Suppressor macrophage (primary cell): ENCODE measurements at places on chromosomes 7 and 10.

DNA sequence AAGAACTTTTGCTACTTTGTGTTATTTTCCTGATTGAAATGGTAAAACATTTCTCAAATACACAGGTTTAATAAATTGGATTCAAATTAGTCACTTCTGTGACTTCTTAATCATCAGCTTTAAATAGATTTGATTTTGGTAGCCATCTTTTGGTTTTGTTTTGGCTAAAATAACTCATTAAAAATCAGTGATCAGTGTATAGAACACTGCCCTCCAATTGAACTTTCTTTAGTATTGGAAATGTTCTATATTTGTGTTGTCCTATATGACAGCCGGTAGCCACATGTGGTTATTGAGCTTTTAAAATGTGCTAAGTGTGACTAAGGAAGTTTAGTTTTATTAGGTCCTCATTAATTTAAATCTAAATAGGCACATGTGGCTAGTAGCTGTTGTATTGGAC, 50.4 kb downstream of the GLCCI1 start:
- DNase-seq, result no peak

- DNase-seq, result no peak
Observed at GRCh38 chr7:93046641-93047040, 71.1 kb downstream of the SAMD9 start.

GRCh38 chr10:3135006-3135405, 37.6 kb downstream of the PITRM1 start:
- DNase-seq, result no peak

DNA sequence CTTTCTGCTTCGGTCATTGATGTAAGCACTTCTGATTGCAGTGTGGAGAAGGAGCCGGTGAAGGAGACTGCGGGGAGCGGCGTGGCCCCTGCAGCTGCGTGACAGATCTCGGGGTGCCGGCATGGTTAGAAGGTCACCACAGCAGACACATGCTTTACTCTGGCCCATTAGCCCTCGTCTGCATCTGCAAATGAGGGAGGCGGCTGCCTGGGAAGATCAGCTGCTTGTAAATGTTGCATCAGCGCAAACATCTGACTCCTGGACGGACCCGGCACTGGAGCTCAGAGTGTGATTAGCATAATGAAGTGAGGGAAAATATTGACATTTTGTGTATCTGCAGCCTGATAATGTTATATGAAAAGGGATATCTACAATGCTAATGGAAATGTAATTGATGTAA, 30.5 kb upstream of the MNX1 start:
- DNase-seq, result no peak

- DNase-seq, result no peak
Observed at GRCh38 chr10:76299501-76299900, 868.1 kb downstream of the LRMDA start.

DNA sequence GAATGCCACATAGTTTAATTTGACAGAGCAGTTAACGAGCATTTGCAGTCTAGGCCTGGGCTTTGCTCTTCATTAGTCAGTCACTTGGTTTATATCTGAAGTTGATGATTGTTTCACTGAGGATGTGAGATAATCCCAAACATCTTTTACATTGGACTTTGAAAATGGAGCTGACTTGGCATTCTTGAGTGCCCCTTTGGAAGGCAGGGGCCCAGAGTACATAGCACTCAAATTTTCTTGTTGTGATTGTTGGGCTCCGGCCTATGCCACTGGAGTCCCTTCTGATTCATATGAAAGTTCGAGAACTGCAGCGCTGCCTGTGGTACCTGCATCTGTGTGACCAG, 21.9 kb downstream of the DNAJB6 start:
- no peak for DNase-seq

DNA sequence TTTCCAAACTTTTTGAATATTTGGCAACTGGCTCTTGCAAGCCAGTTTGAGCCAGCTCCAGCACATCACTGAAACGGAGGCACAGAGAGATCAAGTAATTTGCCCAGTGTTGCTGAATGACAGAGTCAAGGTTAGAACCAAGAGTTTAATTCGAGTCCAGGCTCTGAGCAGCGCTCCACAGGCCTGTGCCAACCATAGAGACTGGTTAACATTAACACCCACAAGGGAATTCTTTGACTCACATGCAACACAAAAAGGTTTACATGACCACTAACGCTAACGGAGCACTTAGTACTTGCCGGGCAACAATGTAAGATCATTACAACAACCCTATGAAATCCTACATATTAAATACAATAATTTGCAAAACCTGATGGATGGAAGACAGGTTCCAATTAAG, 1.5 kb downstream of the RGS10 start:
- DNase-seq, result no peak

DNA sequence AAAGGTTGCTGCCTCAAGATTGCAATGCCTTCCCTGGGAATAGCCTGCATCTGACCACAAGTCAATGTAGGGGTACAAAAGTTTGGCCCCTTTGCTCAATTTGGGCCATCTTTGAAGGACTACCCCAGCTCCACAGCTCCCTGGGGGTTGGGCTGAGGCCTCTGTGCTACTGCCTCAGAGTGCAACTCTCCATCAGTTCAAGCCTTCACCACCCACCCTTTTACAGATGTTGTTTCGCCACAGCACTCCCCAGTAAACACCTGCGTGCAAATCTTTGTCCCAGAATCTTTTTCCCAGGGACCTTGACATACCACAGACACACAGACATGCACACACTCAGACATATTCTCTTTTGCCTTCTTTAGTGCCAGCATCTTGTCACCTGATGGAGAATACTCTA, 66.0 kb upstream of the ANKRD1 start:
- no peak for DNase-seq

DNA sequence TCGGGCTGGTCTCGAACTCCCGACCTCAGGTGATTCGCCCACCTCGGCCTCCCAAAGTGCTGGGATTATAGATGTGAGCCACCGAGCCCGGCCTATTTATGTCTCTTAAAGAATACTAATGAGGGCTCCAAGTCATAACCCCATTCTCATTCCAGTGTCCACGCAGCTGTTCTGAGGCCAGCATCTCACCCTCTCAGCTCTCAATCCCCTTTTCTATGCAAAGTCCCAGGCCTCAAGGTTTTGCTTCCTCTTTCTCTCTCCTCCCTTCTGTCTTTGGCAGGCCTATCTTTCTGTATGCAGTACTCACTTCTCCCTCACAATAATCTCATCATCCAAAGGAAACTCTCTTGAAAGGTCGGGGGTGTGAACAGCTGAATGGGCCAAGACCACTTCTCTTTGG, 28.0 kb upstream of the VSIR start:
- peak; percentile 48 for DNase-seq

DNA sequence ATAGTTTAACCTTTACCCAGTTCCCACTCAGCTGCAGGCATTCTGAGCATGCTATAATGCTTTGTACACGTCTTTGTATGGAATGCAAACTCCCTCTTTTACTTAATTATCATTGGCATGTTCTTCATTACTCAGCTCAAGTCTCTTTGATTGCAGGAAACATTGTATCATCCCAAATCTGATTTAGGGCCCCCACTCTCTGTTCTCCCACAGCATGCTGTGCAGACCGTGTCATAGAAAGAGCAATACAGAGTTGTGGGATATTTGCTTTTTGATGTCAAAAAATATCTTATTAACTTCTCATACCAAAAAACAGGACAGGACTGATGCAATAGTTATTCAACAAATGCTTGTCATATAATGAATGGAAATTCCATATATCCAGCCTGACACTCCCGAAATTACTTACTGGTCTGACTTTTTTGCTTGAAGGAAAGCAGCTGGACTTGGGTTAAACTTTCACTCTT, 1081.5 kb upstream of the C7orf33 start:
- no peak for DNase-seq
